Urinary bladder (tissue), 4 donors: ENCODE measurements at places on chromosomes 4 and X. TPM values are rescaled to one million over a fixed set of nuclear protein-coding genes. Genes with fewer than 3 reads are reported as not detected.

DNA sequence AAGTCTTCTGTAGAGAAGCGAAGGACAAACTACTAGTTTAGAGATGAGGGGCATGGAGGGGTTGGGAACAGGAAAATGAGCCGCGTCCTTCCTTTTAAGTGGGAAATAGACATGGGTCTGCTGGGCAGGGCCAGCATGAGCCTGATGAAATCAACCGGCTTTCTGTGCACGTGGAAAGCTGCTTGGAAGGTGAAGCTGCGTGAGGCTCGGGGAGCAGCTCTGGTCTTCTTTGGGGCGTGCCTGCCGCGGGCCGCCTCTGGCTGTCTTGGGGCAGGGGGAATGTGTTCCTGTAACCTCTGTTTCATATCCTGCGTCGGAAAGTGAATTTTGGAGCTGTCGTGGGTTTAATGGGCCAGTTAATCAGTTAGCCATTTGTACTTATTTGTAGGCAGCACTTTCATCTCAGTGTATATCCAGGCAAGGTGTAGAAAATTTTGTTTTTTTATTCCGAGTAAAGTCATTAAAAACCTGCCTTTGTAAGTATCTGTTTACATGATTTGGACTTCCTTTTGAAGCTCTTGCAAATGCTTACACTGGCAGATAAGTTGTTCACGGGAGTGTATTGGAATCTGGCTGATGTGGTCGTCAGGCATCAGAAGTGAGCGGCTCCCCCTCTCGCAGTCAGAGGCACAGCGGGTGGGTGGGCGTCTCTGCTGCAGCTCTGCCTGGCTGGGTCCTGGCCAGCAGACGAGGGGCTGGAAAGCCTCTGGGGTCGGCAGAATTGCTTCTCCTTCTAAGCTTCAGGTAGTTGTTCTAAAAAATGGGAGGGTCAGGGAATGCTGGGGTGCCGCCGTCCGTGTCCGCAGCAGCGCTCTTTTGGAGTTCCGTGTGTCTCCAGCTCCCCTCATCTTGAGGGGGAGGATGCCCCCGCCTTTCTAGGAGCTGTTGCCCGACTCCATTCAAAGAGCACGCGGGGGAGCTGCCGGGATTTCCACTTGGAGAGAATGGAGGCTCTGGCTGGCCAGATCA is 70.5 kb upstream of the HGFAC start:
- no peak for DNase-seq

BMP3 gene
- total RNA-seq: 19.1 TPM

GRCh38 chr4:94559351-94559806 is 107.6 kb downstream of the PDLIM5 start:
- DNase-seq: peak; percentile 29

SORBS2 gene
- total RNA-seq: 83.4 TPM

DNA sequence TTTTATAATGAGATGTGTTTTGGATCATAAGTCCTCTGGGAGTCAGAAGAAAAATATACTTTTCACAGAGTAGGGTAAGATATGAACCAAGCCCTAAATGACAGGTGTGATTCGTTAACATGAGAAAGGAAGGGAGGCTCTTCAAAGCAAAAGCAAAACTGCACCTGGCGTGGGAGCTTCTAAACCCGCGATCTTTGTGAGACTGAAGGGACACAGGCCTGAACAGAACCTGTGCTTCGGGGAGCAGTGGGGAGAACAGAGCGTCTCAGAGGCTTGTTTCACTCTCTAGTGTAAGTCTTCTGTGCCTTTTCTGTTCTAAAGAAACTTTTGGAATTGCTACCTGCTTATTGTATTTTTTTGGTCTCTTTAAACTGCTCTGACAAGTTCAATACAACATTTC is 30.2 kb upstream of the CYP4V2 start:
- no peak for DNase-seq

GRCh38 chr4:79442422-79442821 is 34.4 kb upstream of the GK2 start:
- DNase-seq: no peak

DRP2 gene
- total RNA-seq: 2.7 TPM

DNA sequence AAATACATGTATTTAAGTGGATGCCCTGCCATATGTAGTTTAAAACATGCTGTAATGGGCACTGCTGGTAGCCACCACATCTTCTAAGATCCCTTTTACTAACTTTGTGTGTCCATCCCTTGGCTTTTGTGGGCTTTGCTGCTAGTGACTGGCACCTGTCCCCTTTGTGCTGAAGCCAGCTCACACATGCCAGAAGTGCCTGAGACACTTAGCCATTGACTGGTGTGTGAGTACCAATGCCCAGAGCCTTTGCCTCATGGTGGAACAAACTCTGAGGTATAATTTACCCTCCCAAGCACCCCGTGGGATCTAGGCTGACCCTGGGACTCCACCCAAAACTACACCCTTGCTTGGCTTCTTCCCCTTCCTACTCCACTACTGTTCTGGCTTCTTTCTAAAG is 33.0 kb downstream of the ARHGAP6 start:
- no peak for DNase-seq

DNA sequence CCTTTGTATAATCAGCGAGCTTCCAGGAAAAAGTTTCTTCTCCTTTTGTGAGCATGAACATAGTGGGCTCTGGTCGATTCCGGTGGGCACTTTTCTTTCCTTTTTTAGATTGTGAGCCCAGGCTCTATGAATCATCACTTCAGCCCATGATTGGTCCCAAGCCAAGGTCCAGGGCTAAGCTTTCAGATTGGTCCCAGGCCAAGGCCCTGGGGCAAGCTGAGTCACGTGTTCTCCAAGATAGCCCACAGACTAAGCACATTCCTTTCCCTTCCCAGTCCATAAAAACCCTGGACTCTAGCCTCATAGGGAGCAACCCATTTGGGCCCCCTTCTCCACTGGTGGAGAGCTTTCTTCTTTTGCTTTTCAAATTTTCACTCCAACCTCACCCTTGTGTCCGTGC is 430.5 kb downstream of the NAP1L3 start:
- no peak for DNase-seq

GRCh38 chr4:40099010-40099409 is 42.4 kb downstream of the N4BP2 start:
- DNase-seq: no peak

DNA sequence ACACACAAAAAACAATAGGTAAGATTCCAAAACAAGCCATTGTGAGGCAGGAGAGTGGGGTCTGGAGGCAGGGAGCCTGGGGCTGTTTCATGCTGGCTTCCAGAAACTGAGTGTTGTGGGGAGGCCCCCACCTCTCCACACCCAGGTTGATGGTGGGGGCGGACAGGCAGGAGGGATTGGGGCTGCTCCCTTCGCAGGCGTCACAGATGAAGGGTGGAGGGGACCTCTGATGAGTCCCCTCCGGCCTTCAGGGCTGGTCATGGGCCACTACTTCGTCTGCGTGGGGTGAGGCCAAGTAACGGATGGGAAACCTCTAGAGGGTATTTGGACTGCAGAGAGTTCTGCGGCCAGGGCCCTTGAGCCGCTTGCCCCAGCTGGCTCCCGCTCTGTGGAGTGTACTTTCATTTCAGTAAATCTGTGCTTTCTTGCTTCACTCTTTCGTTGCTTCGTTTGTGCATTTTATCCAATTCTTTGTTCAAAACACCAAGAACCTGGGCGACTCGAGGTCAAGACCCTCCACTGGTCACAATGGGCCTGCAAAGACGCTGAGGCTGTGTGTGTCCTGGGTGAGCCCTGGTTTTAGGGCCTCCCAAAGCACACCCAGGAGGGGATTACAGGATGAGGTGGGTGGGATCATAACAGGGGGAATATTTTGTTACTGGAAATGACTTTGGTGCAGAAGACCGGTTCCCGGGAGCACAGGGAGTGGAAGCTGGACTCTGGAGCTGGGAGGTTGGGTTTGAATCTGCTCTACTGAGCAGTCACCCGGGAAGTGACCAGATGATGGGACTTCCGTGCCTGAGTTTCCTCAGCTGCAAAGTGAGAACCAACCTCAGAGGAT is 83.7 kb upstream of the ADRA2C start:
- DNase-seq: no peak

AFM gene
- total RNA-seq: not detected

GRCh38 chr4:8435656-8436121 is 4.8 kb downstream of the ACOX3 start:
- no peak for DNase-seq

UGT2A1 gene
- not detected for total RNA-seq
